ENCODE measurements at places on chromosomes 1 and 21.

- DNase-seq: no peak
These were observed 4.1 kb downstream of the NRIP1 start for GRCh38 chr21:15060543-15061175.

GRCh38 chr1:115606305-115606704, 35.5 kb upstream of the VANGL1 start:
- DNase-seq: no peak

- DNase-seq: no peak
These were observed 3.3 kb downstream of the RIMS3 start for GRCh38 chr1:40662151-40662550.

GRCh38 chr1:175906370-175906769, 163.0 kb upstream of the TNR start:
- peak; percentile 84 for DNase-seq

- DNase-seq: no peak
These were observed 152.8 kb downstream of the FOXD2 start for GRCh38 chr1:47590523-47591225.

DNA sequence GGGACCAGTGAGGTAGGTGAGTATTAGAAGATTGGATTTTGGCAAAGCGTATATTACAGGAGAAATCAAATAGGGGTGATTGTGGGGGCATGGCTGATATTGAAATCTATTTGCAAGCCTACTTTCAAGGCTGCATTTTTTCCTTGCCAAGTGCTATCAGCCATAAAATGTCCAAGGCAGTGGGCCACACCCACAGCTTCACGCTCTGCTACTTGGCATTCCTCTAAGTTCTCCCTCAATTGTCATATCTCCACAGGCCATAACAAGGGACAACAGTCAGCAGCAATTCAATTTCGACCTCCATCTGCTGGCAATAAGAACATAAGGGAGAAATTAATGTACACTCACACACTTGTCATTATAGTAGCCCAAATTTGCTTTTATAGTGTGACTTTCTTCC, 667.1 kb upstream of the PKN2 start:
- no peak for DNase-seq

DNA sequence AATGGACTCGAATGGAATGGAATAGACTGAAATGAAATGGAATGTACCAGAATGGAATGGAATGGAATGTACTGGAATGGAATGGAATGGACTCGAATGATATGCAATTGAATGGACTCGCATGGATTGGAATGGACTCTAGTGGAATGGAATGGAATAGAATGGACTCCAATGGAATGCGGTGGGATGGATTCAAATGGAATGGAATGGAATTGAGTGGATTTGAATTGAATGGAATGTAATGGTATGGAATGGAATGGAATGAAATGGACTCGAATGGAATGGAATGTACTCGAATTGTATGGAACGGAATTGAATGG, 99.6 kb upstream of the FBXO28 start:
- no peak for DNase-seq

- DNase-seq: no peak
These were observed 520 bp downstream of the TARS2 start for GRCh38 chr1:150487763-150488115.

- DNase-seq: no peak
These were observed 239.3 kb downstream of the ASTN1 start for GRCh38 chr1:176925223-176925622.

Measured in NCI-H2171 treated with DMSO at 0.1 percent for 48 hours (cell line).